ENCODE measurements at places on chromosomes 16 and 17.

- DNase-seq, result no peak
Observed at GRCh38 chr16:32116080-32116479, 137.0 kb upstream of the TP53TG3D start.

DNA sequence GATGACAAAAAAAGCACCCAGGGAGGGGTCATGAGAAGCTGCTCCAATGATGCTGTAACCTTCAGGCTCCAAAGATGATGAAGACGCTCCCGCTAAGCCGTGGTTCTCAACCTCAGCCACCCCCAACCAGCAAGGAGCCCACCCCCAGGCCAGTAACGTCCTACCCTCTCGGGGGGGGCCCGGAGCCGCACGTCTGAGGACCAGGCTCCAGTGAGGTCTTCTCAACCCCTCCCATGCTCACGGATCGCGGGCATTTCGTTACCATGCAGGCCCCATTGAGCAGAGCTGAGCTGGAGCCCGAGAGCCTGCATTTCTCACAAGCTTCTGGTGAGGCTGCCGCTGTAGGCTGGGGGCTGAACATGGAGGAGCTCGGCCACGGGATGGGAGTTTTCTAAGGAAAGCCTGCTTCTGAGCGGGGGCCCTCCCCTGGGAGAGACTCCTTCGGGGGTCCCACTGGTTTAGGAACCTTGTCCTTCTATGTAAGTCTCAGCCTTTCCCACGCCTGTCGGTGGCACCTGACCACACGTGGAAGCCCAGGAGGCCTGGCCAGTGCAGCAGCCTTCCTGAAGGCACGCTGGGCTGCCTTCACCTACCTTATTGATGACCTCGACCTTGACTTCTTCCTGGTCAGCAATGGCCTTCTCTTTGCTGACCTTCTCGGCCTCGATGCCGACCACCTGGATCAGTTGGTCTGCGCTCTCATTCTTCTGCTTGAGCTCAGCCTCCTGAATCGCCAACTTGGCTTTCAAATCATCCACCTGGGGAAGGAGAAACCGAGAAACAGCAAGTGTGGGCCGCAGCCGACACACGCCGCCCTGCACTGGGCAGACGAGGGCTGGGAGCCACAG is 82.7 kb downstream of the PGS1 start:
- DNase-seq, result no peak

DNA sequence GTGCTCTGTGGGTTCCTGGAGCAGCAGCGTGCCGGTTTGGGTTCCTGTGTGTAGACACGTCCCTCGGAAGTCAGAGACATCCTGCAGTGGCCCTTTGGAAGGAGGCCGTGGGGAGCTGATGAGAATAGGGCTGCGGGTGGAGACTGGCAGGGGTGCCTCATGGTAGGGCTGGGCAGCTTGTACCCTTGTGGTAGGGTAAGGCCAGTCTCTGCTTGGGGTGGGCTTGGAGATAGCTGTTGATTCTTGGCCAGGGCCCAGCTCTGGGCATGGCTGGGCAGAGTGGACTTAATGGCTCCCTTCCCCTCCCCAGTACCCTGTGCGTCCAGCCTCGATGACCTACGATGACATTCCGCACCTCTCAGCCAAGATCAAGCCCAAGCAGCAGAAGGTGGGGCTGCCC is 10.6 kb downstream of the POLR3E start:
- DNase-seq, result no peak

DNA sequence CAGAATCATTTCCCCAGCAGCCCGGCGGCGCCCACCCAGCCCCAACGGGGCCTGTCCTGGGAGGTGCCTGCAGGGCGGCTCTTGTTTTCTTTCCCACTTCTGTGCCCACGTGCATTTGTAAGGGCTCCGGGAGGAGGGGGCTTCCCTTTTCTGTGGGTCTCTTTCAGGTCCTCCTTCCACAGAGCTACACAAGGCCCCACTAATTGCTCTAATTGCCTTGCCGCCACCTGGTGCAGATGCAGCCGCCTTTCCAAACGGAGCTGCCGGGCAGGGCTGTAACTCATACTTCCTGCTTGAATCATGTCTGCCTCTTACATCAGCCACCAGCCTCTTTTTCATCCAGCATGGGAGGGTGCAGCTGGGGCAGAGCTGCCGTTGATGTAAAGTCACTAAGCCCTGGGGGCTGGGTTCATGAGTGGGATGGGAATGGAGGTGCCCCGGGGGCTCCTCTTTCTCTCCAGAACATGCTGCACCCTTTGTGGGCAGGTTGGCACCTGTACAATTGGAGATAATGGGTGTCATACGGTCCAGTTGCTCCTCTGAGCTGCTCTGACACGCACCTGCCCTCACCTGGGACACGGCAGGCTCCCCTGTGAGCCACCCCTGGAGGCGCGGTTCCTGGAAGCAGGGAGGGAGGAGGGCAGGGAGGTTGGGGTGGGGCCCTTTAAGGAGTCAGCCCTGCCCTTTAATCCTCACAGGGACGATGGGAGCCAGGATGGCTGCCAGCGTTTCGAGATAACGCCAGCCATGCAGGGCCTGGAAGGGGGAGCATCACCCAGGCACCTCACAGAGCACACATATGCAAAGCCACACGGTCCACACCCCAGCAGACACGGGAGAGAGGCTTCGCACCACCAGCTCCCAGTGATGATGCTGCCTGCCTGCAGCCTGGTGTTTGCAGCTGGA is 41.1 kb upstream of the KLHDC4 start:
- DNase-seq, result peak; percentile 97

- no peak for DNase-seq
Observed at GRCh38 chr17:71113347-71113746, 944.0 kb downstream of the KCNJ2 start.

- DNase-seq, result peak; percentile 28
Observed at GRCh38 chr16:48608871-48609651, 919 bp downstream of the N4BP1 start.

DNA sequence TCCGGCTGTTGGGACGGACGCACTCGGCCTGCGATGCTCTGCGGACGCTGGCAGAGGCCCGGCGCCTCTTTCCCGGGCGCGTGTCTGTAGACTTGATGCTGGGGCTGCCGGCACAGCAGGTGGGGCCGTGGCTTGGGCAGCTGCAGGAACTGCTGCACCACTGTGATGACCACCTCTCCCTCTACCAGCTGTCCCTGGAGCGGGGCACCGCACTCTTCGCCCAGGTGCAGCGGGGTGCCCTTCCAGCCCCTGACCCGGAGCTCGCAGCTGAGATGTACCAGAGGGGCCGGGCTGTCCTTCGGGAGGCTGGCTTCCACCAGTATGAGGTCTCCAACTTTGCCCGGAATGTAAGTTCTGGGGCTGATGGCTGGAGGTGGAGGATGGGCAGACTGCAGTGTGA is 3.5 kb downstream of the RSAD1 start:
- no peak for DNase-seq

- no peak for DNase-seq
Observed at GRCh38 chr17:65799869-65800268, 238.4 kb upstream of the AXIN2 start.
